RCC 7860 (cell line): ENCODE measurements at places on chromosomes 6 and 20.

GRCh38 chr20:62349556-62350097, 17.5 kb downstream of the LAMA5 start:
- no peak for DNase-seq

DNA sequence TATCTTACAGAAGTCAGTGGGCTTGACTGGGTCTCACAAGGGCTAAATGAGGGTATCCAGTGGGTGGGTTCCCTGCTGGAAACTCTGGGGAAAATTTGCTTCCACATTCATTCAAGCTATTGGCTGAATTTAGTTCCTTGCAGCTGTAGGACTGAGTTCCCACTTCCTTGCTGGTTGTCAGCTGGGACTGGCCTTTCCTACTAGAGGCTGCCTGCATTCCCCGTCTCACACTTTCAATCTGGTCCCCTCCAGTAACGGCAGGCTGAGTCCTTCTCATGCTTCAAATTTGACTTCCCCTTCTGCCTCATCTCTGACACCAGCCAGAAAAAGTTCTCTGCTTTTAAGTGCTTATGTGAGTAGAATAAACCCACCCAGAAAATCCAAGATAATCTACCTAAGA, 4.4 kb downstream of the CSNK2A1 start:
- DNase-seq: no peak

GRCh38 chr20:21390768-21391167, 6.6 kb downstream of the NKX2-4 start:
- no peak for DNase-seq

DNA sequence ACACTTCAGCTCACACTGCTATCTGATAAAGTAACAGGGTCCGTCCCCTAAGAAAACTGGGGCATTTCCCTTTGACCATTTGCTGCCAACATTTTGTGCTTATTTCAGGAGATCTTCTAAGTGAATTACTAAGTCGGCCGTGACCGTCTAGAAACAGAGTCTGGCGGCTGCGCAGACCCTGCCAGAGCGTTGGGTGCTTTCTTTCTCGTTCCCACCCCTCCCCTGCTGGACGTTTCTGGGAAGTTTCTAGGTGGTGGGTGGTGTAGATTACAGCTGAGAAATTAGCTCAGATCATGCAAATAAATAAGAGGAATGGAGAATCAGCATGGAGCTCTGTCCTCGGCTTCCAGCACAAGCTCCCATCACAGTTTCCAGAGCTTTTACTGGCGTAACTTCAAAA, 128.1 kb downstream of the MYLK4 start:
- no peak for DNase-seq

DNA sequence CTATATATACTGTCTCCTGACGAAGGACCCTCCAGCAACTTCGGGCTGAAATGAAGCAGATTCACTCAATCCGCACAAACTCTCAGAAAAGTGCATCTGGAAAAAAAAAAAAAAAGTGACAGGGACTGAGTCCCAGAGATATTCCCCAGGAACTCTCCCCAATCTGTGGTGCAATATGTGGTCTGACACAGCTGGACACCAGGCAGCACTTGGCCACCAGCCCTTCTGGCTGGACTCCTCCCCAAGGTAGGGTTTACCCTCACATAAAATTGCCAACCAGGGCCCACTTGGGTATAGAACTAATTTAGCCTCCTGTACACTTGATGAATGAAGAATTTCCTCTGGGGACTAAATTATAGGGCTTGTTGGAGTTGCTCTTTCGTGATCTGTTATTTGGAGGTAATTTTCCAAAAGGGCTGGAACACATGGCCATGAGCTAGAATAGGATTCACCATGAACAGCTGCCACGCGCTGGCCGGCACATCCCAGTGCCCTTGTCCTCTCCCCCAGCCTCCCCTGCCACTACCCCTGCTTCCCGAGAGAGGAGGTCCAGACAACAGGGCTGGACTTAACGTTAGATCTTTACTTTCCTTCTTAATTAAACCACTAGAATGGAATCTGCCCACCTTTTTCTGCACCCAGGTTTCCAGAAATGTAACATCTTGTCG, 379.2 kb downstream of the BMP2 start:
- no peak for DNase-seq

- no peak for DNase-seq
Observed at GRCh38 chr20:2815242-2815900, 584 bp downstream of the C20orf141 start.
